ENCODE measurements at places on chromosomes 16 and 17.

DNA sequence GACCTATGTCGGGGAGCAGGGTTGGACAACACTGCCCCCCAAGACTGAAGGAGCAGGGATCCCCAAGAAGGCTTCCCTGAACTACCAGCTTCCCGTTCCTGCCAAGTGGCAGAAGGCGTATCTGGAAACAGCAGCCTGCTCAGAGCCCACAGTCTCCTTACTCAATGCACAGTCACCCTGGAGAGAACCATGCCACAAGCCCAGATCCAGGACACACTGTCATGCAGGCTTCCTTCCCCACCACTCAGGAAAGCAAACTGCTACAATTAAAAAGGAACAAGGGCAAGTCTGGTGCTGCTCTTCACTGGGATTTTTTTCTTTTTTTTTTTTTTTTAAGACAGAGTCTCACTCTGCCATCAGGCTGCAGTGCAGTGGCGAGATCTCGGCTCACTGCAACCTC is 8.2 kb downstream of the WDR45B start:
- DNase-seq = no peak

DNA sequence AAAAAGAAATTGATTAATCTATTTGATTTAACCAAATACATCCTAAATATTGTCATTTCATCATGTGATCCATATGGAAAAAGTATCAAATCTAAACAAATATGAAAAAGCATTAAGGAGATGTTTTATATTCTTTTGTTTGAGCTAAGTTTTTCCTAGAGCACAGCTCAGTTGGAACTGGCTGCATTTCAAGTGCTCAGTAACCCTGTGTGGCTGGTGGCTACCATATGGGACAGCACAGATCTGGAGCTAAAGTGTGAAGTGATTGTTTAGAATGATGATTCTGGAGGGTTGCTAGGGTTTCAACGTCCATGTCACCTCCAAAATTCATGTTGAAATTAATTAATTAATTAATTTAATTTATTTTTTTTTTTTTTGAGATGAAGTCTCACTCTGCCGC is 137.5 kb downstream of the XYLT1 start:
- DNase-seq = no peak

- no peak for DNase-seq
Measured at GRCh38 chr16:81491541-81492188, 47.1 kb downstream of the CMIP start.

- DNase-seq = peak; percentile 66
Measured at GRCh38 chr16:49856672-49857330, 889 bp upstream of the ZNF423 start.

- peak; percentile 87 for DNase-seq
Measured at GRCh38 chr16:27235055-27235937, 32.0 kb downstream of the KDM8 start.

GRCh38 chr17:73610331-73610911 is 33.8 kb downstream of the SDK2 start:
- DNase-seq = no peak

DNA sequence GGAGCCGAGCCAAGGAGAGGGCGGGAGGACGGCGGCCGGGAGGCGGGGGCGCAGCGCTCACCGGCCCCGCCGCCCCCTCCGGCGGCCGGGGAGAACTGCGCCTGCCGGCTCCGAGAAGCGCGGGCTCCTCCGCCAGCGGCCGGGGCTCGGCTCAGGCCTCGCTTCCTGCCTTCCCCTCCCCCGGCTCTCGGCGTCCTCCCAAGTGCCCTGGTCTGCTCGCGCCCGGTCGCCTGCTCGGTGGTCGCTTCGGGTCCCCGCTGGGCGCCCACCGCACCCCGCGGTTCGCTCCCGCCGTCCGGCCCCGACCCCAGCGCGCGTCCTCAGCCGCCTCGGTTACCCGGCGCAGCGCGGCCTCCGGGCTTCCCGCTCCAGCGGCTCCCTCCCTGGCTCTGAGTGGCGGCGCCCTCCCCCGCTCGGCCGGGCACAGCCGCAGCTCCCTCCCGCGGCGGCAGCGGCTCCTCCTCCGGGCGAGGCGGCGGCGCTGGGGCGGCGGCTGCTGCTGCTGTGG is 313 bp downstream of the UBTF start:
- DNase-seq = peak; percentile 86

GRCh38 chr17:64497565-64498035 is 746 bp upstream of the POLG2 start:
- peak; percentile 84 for DNase-seq

- DNase-seq = no peak
Measured at GRCh38 chr16:86419518-86419917, 90.8 kb upstream of the FOXF1 start.

DNA sequence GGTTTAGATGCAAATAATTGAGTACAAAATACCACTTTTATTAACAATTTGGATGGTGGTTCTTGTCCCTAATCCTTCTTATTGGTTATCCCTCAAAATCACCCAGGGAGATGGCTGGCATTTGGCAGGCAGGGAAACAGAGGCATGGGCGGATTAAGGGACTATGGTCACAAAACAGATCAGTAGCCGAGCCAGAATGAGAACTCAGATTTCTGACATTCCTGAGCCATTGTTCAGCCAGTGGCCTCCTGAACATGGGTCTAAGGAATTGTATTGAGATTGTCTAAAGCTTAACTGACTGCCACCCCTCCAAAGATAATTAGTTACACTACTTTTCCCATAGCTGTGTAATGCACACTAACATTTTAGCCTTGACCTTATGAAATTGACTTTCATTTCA is 88.4 kb downstream of the CHD9NB start:
- no peak for DNase-seq

DNA sequence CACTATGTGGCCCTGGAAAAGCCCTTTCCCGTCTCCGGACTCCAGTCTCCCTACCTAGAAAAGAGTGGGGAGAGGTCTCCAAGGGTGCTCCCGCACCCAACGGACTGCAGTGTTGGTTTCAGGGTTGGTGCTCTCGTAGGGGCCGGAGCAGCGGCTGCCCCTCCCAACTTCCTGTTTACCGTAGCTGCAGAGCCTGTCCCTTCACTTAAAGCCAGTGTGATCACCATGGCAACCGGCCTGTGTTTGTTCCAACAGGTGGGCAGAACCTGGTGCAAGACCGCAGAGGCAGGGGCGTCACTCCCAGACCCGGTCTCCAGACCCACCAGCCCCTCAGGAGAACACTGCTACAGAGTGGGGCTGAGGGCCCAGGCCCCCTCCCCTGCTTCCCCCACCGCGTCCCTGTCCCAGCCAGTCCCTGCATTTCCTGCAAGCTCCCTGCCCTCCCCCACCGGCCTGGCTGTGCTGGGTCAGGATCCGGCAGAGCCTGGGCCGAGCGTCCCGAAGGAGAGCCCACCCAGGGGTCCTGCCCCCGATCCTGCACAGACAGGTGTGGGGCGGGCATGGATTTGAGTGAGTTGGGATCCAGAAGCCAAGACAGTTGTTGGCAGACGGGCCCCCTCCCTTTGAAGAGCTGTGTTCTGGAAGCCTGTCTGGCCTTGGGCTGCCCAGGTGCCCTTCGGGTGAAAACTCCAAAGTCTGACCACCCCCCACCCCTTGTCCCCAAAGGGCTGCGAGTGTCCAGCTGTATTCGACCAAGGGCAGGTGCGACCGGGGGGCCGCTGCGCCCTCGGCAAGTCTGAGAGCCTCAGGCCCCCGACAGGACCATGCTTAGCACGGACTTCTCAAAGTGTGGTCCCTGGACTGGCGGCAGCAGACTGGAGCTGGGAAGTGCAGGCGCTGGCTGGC is 1.5 kb upstream of the BAIAP3 start:
- no peak for DNase-seq

GRCh38 chr16:67104061-67104460 is 5.7 kb upstream of the PHAF1 start:
- DNase-seq = no peak

DNA sequence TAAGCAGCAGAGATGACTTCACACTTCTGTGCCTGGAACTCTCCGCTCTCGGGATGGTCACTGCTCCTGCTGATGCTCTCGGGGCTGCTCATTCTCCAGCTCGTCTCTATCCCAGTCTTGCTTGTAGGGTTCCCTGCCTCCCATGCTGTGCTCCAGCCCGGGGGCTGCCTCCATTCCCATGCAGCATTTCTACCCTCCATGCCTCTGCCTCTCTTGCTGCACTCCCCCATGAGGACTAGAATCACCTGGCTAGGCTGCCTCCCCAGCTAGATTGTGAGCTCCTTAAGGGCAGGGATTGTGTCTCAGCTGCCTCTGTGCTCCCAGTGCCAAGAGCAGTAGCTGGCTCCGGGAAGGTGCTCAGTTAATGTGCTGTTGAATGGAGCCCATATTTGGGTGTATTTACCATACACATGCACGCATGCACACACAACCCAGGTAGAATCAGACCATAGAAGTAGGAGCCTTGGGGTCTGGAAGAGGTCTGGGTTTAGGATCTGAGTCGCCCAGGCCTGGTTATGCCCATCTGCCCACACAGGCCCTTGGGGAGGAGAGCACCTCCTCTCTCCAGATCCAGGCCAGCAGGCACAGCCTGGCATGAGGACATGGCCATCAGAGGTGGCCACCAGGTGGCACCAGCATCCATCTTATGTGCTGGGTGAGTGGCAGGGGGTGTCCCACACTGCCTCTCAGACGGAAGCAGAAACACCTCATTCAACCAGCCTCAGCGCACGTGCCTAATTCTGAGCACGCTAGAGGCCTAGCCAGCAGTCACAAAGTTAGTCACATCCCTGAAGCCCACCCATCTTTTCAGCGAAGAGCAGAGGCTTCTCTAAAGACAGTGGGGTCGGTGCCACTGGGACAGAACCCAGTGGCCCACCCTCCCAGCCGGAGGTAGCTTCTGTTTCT is 9.3 kb downstream of the GIT1 start:
- peak; percentile 94 for DNase-seq

GRCh38 chr17:33145941-33146340 is 147.2 kb downstream of the ASIC2 start:
- no peak for DNase-seq

- DNase-seq = no peak
Measured at GRCh38 chr17:45907750-45908395, 13.5 kb downstream of the MAPT start.

- DNase-seq = no peak
Measured at GRCh38 chr17:79011451-79012147, 2.0 kb upstream of the CANT1 start.

GRCh38 chr17:72772331-72772821 is 320.1 kb downstream of the SLC39A11 start:
- DNase-seq = no peak

DNA sequence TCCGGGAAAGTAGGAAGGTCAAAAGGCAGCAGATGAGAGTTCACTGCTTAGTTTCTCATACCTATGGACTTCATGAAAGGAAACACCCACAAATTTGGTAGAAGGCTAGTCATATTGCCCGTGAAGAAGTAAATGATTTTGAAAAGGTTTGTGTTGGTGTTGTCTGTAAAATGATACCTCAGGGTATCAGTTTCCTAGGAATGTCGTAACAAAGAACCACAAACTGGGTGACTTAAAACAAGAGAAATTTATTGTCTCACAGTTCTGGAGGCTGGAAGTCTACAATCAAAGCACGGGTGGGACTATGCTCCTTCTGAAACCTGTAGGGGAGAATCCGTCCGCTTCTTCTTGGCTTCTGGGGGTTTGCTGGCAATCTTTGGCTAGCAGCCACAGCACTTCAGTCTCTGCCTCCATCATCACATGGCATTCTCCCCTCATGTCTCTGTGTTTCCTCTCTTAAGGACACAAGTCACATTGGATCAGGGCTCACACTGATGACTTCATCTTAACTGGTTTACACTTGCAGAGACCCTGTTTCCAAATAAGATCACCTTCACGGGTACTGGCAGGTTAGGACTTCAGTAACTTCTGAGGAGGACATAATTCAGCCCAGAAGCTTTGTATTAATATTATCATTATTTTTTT is 2.0 kb upstream of the NAE1 start:
- peak; percentile 24 for DNase-seq

GRCh38 chr17:28765038-28765437 is 21.2 kb downstream of the TRAF4 start:
- DNase-seq = no peak

GRCh38 chr17:76911299-76912017 is 43.3 kb downstream of the MGAT5B start:
- no peak for DNase-seq

DNA sequence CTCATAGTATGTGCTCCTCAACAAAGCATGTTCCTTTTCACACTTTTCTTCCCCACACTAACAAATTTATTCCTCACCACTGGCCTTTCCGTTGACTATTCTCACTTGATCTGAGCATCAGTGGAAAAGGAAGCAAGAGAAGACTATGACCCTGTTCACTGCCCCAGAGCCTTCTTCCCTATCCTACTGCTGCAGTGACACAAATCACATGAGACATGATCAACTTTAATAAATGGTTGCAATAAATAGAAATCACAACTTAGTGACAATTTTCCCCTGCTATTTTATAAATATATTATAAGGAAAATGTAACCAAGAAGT is 438.7 kb upstream of the SOX9 start:
- no peak for DNase-seq

DNA sequence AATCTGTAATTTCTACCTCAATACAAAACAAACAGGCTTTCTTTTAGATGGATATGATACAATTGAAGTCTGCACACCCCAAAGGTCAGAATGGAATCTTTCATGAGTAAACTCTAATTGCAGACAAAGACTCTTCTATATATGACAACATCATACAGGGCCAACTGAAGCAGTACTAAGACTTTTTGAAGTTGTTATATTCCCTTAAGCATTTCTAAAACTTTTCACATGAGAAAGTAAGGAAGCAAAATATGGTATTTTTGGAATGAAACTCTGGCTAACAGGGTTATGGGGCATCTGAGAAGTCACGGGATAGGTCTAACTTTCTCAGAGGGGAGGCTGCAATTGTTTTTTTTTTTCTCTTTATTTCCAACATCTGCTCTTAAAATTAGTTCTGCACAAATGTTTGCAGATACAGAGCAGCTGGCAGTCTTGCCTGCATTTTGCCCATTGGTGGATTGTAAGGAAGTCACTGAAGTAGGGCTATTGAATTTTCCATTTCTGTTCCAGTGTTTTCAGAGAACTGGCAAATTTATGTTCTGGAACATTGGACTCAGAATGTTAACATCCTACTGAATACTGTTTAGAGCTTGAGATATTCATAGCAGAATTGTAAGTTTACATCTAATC is 59.1 kb downstream of the SSH2 start:
- no peak for DNase-seq
